CD8-positive, alpha-beta memory T cell (primary cell): ENCODE measurements at places on chromosomes 6 and 20.

- no peak for DNase-seq
Measured at GRCh38 chr20:37981568-37981967, 51.7 kb downstream of the TTI1 start.

DNA sequence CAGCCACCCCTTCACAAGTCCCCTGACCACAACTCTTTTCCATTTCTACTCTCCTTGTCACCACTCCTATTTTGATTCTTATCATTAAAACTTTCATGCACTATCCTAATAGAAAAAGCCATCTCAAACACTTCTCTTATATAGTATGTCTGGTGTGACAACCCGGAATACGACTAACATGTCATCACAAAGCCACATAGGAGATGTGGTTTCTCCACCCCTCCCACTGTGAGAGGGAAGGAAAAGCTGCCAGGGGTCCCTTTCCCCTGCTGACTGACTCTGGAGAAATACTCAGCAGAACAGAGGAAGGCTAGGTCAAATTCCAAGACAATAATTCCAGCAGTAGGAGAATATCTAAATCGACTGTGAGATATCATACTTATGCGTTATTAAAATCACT is 193.0 kb upstream of the KCNK16 start:
- DNase-seq, result no peak

GRCh38 chr6:142725024-142725770 is 219.8 kb downstream of the HIVEP2 start:
- no peak for DNase-seq

DNA sequence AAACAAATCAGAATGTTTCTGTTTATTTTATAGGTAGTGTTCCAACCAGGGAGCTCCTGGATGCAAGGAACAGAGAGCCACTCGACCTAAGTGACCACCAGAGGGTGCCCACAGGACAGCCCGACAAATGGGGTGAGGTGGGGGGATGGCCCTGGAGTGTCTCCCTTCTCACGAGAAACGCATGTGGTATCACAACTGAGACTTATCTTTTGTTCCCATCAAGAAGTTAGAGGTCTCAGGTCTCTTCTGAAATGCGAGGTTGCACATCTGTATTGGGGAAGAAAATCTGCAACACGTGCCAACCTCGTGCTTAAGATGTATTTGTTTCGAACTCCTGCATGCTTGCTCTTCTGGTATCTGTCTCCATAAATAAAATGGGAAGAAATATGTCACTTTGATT is 104.0 kb downstream of the ISM1 start:
- DNase-seq, result no peak

DNA sequence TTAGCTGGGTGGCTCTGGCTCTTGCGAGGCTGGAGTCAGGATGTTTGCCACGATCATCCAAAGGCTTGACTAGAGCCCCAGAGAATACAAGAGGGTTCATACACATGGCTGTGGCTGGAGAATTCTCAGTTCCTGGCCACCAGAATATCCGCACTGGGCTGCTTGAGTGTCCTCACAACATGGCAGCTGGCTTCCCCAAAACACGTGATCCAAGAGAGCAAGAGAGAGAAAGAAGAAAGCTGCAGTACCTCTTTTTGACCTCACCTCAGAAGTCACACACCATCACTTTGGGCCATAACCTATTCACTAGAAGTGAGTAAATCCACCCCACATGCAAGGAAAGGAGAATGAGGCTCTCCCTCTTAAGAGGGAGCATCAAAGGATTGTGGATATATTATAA is 21.5 kb upstream of the BPIFB1 start:
- DNase-seq, result no peak

- no peak for DNase-seq
Measured at GRCh38 chr6:71619836-71620235, 266.5 kb upstream of the RIMS1 start.

DNA sequence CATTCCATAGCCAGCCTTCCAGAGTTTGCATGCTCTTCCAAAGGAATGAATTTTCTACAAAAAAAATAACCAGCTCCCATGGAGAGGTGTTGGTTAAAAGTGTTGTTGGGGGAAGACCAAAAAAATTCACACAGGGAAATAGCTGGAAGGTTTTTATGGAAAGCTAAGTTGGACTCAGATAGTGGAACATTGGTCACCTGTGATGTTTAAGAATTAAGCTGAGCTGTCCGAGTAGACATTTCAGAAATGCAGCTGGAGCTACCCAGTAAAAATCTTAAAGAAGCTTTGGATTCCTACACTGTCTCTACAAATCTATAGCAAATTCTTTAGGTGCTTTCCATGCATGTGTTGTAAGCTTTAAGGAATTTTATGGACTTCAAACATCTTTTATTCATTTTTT is 155.5 kb downstream of the THBS2 start:
- no peak for DNase-seq

- DNase-seq, result no peak
Measured at GRCh38 chr6:5524110-5524509, 262.8 kb downstream of the FARS2 start.

DNA sequence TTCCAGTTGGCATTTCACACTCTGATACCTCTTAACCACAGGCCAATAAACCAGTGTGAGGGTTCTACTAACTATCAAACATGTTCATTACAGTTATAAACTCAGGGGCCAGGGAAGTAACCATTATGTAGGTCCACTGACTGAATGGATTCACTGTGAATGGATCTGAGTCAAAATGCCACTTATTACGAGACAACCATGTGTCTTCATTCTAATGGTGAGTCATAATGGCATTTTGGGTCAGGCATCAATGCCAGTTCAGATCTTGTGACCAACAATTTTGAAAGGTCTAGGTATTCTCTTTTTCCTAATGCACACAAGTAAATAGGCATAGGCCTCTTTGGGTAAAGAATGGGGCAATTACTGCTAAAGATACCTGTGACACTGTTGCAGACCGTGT is 112.2 kb upstream of the HEY2 start:
- DNase-seq, result no peak

DNA sequence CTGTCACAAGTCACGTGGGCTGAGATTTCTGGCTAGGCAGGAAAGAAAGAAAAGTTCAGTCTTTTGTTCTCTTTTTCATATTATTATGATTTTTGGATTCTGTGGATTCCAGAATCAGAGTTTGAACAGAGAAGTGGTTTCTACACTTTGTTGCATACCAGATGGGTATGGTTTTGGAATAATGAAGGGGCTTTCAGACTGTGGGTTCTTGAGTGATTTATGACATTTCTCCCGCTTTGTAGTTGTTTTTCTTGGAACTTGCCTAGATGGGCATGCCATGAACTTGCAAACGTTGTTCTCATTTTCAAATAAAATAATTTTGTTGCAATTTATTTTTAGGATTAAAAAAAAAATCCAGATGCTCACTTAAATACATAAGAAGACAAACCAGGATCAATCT is 34.4 kb downstream of the CBFA2T2 start:
- no peak for DNase-seq

DNA sequence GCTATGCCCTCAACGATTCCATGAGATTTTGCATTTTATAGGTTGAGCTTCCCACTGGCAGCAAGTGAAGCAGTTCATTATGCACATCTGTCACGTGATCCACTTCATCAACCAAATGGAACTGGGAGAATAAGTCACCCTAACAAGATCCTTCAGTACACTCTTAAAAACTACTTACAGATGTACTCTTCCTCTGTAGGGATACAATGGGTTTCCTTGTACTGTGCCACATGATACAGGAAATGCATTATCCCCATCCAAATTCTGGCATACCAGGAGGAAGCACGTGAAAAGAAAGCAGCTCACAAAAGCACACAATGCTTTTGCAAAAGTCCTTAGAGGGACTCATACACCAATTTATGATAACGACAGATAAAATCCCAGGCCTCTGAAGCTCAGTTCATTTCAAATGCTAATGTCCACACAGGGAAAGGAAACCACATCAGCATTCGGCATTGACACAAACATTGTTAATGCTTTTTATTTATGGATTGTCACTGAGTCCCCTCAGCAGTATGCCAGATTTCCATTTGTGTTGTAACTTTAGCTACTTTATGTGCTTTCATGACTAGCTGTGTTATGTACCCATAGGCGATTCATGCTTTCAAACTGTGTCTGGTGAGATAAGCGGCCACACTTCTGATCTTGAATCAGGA is 58.1 kb upstream of the REV3L start:
- no peak for DNase-seq

- no peak for DNase-seq
Measured at GRCh38 chr20:24018796-24019195, 30.2 kb upstream of the GGTLC1 start.

DNA sequence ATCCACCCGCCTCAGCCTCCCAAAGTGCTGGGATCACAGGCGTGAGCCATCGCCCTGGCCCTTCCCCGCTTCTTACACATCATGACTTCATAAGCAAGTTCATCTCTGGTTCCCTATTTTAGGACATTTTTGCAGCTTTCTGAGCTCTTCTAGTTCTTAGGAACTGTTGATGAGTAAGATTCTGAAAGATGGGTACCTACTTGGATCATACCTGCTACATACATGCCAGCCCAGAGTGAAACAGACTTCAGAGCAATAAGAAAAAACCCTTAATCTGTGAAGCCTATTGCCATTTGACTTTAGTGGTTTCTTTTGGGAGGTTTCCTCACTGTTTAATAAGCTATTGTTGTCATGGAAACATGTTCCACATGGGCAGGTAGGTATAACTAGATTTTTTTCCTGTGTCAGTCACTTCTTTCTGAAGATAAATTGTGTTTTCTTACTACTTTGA is 27.9 kb upstream of the TMEM217 start:
- no peak for DNase-seq

GRCh38 chr20:25257756-25258475 is 10.0 kb downstream of the PYGB start:
- DNase-seq, result no peak

DNA sequence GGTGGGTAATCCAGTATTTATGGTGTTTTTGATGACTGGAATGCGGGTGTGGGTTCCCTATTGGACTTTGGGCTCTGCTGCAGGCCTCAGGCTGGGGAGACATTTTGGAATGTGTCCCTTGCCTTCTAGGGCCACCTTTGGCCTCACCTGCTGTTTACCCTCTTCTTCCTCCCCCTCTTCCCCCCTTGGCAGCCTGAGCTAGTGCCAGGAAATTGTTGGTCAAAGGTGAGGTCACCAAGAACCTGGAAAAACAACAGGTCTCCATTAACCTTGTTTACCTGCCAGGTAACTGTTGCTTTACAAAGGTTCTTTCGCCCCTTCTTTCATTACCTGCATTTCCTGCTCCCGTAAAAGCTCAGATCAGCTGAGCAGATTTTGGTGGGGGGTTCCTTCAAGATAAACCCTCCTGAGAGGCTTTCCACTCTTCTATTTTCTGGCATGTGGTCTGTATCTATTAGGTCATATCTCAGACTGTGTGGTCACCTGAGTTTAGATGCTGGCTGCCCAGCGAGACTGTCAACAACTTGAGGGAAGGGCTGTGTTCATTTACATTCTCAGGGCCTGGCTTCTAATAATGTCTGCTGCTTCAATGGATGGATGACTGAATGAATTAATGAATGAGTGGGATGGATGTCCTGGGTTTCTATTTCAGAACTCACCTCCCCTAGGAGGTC is 34.7 kb downstream of the VEGFA start:
- DNase-seq, result no peak

GRCh38 chr20:32638848-32639247 is 34.9 kb downstream of the C20orf203 start:
- no peak for DNase-seq

GRCh38 chr6:110652520-110652919 is 162.7 kb downstream of the CDK19 start:
- DNase-seq, result no peak

DNA sequence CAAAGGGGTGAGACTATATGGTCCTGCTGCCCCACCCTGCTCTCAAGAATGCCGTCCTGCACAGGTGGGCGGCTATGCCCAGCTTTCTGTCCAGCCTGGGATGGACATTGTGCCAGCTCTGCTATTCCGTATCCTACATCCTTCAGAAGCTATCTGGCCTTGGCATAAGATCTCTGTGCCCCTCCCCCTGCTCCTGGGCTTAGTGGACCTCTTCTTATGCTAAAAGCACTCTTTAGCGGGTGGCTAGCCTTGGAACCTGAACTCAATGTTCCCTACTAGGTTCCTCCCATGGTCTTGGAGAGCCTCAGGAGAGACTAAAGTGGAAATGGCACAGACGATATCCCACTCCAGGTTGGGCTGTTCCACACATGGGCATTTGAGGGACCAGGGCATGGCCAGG is 22.5 kb downstream of the SCUBE3 start:
- no peak for DNase-seq

GRCh38 chr20:54195483-54196472 is 12.1 kb upstream of the PFDN4 start:
- DNase-seq, result no peak

DNA sequence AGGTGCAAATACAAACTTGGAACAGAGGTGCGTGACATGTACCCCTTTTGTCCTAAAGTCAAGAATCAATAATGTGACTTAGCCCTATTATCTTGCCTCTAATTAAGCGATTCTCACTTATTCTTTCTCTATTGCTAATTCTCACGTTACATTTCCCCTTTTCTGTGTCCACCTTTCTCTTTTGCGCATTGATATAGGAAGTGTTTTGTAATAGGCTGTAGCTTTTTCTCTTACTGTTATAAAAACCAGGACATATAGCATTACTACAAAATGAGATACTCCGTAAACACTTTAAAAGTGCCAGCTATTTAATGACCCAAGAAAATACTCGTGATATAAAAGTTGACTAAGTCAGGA is 669 bp upstream of the TMEM30A start:
- DNase-seq, result no peak

DNA sequence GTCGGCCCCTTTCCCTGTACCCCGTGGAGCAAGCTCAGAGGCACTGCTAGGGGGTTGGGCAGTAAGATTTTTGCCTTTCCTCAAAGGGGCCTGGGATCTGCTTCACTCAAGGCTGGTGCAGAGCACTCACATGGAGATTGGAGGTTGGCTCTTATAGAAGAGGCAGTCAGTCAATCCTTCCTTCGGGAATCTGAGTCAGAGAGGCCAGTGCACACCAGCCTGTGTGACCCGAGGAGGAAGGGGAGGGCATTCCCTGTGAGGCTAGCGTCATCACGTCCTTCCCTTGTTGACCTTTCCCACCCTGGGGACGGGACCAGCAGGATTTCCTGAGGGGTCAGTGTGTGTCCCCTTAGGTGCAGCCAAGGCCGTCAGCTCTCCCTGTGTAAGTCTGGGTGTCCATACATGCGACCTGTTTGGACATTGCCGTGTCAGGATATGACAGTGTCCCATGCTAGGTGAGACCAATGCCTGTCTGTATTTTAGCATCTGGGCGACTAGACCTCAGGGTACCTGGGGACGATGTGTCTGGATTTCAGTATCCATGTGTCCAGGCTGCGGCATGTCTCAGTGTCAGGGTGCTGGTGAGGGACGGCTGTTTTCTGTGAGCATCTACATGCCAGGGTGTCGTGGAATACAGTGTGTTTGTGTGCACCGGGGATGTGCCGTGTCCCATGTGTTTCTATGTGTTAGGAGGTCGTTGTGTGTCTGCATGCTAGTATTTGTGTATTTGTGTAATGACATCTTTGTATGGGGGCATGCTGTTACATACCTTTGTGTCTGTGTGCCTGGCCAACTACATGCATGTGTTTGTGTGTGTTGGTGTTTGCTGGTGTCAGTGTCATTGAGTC is 2.8 kb upstream of the ZNF512B start:
- DNase-seq, result peak; percentile 36

- no peak for DNase-seq
Measured at GRCh38 chr6:82270881-82271635, 23.5 kb upstream of the IBTK start.
